ENCODE measurements at places on chromosomes 3 and 15.

DNA sequence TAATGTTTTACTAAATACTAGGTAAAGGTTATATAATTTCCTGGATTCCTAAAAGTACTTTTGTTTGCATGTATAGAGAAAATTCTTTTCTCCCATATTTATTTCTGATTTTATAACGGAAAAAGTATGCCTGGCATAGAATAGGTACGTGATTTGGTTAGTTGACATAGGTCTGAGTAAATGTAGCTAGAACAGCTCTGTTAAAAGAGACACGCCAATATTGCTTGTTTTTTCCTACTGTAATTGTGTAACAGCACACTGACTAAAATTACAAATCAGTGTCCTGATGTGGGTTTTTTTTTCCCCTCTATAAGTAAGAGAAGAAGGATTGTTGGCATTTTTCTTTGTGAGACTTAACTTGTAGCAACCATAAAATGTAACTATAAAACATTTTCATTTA is 26.7 kb downstream of the KLHL24 start:
- DNase-seq = no peak

DNA sequence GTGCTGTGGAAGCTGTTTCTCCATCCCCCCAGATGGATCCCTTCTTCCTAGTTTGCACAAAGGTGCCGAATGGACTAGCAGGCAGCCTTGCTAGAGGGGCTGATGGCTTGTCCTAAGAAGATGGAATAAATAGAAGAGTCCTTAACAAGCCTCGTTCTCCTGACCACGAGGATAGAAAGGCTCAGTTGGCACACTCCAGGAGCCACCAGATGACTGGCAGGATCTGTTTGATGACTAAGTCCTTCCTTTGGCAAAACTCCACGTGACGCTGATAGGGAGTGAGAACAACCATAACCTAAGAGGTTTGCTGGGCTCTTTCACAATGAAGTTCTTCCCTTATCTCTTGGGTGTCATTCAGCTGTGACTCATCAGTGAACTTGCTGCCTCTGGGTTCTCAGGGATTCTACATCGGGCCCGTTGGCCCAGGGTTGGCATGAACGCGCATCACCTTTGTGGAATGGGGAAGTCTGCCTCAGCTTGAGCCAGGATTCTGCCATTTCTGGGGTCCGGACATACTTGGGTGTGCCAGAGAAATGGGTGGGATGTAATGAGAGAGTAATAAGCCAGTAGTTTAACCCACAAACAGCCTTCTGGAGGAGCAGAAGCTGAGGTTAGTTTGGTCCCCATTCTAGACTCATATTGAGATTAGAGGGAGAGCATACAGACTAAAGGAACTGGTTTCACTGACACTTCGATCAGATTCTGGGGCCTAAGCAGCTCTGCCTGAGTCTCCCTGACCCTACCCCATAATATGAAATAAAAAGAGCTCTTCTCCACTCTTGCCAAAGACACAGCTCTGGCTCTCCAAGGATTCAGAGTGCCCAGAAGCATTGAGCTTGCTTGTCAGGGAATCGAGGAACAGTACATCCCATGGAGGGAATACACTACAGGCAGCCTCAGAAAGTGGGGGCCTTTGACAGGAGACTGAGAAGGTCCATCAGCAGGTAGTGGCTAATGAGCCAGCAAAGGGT is 2.0 kb upstream of the MELTF start:
- peak; percentile 95 for DNase-seq

- DNase-seq = no peak
Measured at GRCh38 chr3:55637906-55638638, 151.0 kb upstream of the WNT5A start.

- no peak for DNase-seq
Measured at GRCh38 chr3:108289159-108289558, 7.2 kb upstream of the HHLA2 start.

DNA sequence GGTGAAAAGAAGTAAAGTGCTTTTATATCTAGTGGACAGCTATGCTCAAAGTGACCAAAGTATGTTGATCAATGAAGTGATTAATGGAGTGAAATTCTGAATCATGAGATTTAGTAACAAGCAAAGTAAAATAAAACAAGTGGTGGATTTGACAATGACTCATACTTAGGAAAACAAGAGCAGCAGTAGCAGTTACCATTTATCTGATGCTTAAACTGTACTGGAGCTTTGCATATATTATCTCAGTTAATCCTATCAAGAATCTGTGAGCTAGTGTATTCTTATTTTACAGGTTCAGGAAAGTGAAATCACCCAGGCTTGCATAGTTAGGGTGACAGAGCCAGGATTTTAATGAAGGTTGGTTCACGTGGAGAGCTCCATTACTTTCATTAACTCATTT is 50.6 kb upstream of the SPATA16 start:
- DNase-seq = peak; percentile 28

GRCh38 chr15:71509139-71509538 is 301.2 kb upstream of the NR2E3 start:
- no peak for DNase-seq

DNA sequence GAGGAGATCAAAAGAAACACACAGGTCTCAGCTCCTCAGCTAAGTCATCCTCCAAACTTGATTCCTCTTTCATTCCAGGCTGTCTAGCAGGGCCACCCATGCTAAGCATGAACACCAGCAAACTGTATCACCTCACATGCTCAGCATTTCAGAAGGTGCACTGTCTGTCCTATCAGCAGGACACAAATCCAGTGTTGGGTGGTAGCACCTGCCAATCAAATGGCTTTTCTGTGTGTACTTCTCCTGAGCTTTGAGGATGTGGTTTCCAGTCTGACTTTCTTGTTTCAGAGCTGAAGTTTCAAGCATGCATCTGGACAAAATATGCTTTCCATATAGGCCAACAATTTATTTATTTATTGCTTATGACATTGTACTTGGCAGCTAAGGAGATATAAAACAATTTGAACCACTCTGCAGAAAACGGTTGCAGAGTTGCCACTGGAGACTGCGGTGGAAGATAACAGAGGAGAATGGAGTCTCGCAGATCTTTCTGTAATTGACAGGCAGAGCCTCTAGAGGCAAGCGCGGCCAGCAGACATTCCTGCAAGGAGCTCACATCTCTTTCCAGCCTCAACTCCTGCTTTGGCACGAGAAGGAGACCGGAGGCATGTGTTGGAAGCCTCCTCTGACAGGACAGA is 167.1 kb upstream of the WNT5A start:
- no peak for DNase-seq

DNA sequence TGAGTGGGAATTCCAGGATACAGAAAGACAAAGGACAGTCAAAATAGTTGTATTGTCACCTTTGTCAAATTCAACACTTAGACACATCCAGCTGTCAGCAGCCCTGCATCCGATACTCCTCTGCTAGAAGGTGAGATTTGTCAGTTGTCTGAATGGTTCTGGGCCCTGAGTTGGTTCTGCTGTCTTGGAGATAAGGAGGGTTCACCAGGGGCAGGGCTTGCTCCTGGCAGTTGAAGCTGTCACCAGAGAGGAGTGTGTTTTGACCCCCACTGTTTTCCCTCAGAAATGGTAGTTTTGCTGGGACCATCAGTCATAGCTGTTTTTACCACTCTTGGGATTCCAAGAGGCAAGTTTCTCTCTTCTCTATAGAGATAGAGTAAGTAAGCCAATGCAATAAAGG is 3.2 kb upstream of the KY start:
- no peak for DNase-seq

DNA sequence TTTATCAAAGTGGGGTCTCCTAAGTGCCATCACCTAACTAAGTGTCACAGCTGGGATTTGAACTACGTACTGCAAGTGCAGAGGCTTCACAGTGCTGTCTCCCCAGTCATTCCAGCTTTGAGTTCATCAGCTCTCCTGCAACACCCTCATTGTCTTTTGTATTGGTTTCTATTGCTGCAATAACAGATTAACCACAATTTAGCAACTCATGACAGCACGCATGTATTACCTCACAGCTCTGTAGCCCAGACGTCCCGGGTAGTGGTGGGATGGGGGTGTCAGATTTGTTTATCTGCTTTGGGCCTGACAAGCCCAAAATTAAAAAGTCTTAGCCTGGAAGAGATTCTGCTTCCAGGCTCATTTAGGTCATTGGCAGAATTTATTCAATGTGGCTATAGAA is 220.5 kb upstream of the LRRN1 start:
- no peak for DNase-seq

DNA sequence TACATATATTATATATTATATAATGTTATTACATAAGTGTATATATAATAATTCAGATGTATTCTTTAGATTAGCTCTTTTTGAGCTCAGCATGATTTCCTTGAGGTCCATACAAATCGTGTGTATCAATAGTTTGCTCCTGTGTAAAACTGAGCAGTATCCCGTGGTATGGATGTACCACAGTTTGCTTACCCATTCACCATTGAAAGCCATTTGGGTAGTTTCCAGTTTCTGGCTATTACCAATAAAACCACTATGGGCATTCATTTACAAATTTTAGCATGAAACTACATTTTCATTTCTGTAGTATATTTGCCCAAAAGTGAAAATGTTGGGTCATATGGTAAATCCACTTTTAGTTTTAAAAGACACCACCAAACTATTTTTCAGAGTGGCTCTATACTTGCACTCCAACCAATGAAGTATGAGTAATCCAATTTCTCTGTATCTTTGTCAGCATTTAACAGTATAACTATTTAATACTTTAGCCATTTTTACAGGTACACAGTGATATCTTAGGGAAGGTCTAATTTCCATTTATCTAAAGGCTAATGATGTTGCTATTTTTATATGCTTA is 1361.4 kb upstream of the GBE1 start:
- DNase-seq = no peak

GRCh38 chr15:80875568-80876347 is 96.6 kb downstream of the CEMIP start:
- no peak for DNase-seq

GRCh38 chr3:130117933-130118332 is 36.3 kb downstream of the ALG1L2 start:
- DNase-seq = no peak

- no peak for DNase-seq
Measured at GRCh38 chr3:40961104-40961857, 238.0 kb upstream of the CTNNB1 start.

- DNase-seq = no peak
Measured at GRCh38 chr15:26521691-26522198, 251.1 kb downstream of the GABRB3 start.
